ENCODE measurements at places on chromosomes 7 and 10.
A peak's percentile ranks its signal among the peaks of the same experiment; 100 is the strongest.

- no peak for DNase-seq
These were observed 232.4 kb upstream of the MYO3A start for GRCh38 chr10:25701652-25702051.

- DNase-seq: no peak
These were observed at the start of gene PLPP4 for GRCh38 chr10:120456626-120457430. TSS of gene PLPP4 (plus strand) at chr10:120457227. CDS start at chr10:120457306, 79 bp downstream.

- no peak for DNase-seq
These were observed 52.0 kb downstream of the BAIAP2L1 start for GRCh38 chr7:98348726-98349474.

DNA sequence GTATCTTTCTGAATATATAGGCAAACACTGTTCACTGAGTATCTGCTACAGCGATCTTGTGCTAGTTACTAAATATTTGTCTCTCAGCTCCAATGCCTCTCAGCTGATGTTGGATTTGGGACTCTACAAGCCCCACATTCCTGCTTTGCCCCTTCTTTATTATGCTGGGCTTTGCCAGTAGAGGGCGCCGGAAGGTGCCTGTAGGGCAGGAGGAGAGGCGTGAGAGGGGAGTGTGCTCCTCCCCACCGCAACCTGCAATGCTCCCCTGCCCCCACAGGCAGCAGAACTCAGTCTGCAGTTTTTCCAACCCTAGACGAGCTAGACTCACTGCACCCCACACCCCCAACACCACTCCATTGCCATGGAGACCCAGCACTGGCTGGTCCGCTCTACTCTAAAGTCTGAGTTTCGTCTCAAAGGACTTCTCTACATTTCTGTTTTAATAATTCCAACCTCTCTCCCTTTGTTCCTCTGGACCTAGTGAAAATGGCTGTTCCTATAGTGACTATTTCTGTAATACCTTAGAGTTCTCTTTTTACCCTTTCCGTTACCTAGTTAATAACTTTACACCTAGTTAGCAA lies 337.6 kb downstream of the CCSER2 start:
- DNase-seq: peak; percentile 54
